ENCODE measurements at places on chromosomes 7 and 10. TPM values are rescaled to one million over a fixed set of nuclear protein-coding genes. Genes with fewer than 3 reads are reported as not detected.

Gene FAS
- total RNA-seq, result 17.2 TPM

DNA sequence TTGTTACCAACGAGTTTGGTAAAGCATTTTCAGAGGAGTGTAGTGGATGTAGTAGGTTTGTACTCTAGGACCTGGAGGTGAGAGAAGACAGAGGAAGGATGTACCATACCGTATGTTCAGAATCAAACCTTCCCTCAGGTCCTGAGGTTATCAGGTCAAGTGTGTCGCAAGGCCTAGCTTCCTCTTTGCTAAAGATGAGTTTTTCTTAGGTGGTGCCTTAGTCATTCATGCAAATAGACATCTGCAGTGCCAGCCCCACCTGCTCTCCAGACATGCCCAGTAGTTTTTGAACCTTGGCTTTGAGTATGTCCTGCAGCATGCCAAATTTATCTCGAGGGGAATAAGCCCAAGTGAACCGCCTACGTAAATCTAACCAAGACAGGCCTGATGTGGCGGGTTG, 71.3 kb downstream of the HDAC9 start:
- DNase-seq, result no peak

- no peak for DNase-seq
Measured at GRCh38 chr10:132354356-132355094, 22.5 kb downstream of the LRRC27 start.

GRCh38 chr7:91945476-91945875, 4.8 kb downstream of the AKAP9 start:
- DNase-seq, result no peak

Gene CALML5
- total RNA-seq, result not detected

Gene PTF1A
- total RNA-seq, result not detected

DNA sequence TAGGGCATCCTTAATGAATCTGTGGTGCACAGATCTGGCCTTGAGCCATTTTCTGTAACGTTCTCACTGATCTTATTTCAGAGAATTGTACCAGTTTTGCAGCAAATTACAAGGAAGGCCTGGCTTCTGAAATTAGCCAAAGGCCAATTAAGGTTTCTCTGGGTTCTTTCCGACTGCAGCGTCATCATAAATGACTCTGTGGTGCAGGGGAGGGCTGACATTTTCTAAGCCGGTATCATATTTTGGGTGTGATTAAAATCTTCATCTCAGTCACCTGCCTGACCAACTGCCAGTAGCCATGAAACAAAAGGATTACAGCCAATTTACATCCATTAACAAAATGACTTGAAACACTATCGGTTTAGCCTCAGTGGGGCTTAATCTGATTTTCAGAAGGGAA, 363.7 kb downstream of the ADRA2A start:
- DNase-seq, result no peak

Gene ZFYVE27
- total RNA-seq, result 25.6 TPM
